Naive B cell (primary cell): ENCODE measurements at places on chromosomes 7 and 10.

GRCh38 chr10:93437946-93438612, 44.1 kb downstream of the MYOF start:
- no peak overlapping the region for H3K4me3 ChIP-seq
- H3K27ac ChIP-seq, result peak overlapping the region; percentile 34
- no peaks in the 10 kb centered on the region for H3K4me1 ChIP-seq
- H3K27me3 ChIP-seq, result peaks cover 2% of the 10 kb centered on the region

DNA sequence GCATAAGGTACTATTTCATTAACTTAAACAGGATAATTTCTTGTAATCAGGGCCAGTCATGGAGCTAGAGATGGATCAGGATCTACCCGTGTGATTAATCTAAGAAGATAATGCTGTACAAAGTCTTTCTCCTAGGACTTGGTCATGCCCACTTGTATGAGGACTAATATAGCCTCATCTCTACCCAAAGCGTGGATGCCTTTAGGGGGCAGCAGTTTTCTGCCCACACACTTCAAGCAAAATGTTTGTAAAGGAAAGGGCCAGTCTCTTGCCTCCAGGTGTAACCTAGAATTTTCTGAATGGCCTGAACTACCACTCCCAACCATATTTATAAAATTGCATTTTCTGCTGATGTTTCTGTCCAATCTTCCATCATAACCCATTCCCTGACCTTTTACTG, 764.0 kb upstream of the IGFBP3 start:
- no peaks in the 10 kb centered on the region for H3K4me1 ChIP-seq
- no peak for DNase-seq
- H3K36me3 ChIP-seq, result no peaks in the 10 kb centered on the region
- H3K4me3 ChIP-seq, result no peak overlapping the region
- no peak overlapping the region for H3K27ac ChIP-seq

DNA sequence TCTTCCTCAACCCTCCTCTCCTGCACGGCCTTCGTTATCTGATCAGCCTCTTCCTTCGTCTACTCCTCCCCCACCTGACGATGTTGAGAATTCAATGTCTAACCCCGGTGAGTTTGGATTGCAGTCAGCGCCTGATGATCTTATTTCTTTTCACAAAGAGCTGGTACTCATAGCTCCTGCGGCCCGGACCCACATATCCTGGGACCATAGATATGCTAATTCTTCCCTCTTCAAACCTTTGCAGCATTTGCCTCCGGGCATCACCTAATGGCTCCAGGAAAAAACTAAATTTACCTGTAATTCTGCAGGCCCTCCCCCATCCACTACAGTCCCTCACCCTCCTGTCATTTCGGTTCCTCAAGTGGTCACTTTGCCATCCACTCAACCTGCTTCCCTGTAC, 12.4 kb upstream of the DDC start:
- H3K27ac ChIP-seq, result no peak overlapping the region
- no peak for DNase-seq
- no peaks in the 10 kb centered on the region for H3K4me1 ChIP-seq
- H3K27me3 ChIP-seq, result peaks cover 22% of the 10 kb centered on the region
- H3K4me3 ChIP-seq, result no peak overlapping the region

GRCh38 chr10:112503643-112504042, 56.6 kb downstream of the VTI1A start:
- peaks cover 14% of the 10 kb centered on the region for H3K36me3 ChIP-seq
- H3K4me1 ChIP-seq, result no peaks in the 10 kb centered on the region
- no peaks in the 10 kb centered on the region for H3K27me3 ChIP-seq

- H3K4me1 ChIP-seq, result no peaks in the 10 kb centered on the region
- no peak for DNase-seq
These were observed 52.9 kb downstream of the NRAP start for GRCh38 chr10:113610631-113611601.

GRCh38 chr7:85287106-85287825, 100.4 kb upstream of the SEMA3D start:
- H3K36me3 ChIP-seq, result peaks cover 8% of the 10 kb centered on the region
- H3K4me1 ChIP-seq, result peaks cover 29% of the 10 kb centered on the region
- no peak for DNase-seq
- H3K27me3 ChIP-seq, result no peaks in the 10 kb centered on the region

DNA sequence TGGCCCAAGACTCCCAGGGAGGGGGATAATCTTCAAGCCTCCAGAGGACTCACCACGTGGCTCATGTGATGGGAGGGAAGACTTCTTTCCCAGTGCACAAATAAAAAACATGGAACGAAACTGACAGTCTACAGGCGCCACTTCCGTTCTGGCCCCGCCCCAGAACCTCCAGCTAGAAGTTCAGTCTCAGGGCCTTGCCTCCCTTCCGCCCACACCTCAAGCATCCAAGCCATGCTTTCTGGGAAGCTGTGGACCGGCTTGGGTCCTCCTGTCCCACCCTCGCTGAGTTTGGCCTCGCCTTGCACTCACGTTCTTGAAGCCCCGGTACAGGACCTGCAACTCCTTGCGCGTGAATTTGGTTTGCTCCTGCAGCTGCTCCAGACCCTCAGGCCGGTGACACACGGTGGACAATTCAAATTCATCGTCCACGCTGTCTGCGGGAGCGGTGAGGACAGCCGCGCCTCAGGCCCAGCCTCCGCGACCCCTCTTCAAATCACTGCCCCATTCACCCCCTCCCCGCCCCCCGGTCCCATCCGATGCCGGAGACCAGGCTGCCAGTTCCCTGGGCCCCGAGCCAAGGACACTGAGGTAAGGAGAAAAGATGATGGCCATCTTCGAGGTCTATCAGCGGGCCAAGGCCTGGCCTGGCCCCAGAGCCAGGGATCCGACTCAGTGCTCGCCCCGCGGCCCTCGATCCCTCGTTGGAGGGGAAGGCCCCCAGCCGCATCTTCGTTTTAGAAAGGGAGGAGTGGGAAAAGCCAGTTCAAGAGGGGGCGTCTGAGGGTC, 10.7 kb upstream of the OGA start:
- peaks cover 51% of the 10 kb centered on the region for H3K4me1 ChIP-seq
- H3K27me3 ChIP-seq, result no peaks in the 10 kb centered on the region
- H3K4me3 ChIP-seq, result peak overlapping the region; percentile 80
- no peak overlapping the region for H3K27ac ChIP-seq
